ENCODE measurements at places on chromosomes 4 and X. TPM values are rescaled to one million over a fixed set of nuclear protein-coding genes. Genes with fewer than 3 reads are reported as not detected.

DNA sequence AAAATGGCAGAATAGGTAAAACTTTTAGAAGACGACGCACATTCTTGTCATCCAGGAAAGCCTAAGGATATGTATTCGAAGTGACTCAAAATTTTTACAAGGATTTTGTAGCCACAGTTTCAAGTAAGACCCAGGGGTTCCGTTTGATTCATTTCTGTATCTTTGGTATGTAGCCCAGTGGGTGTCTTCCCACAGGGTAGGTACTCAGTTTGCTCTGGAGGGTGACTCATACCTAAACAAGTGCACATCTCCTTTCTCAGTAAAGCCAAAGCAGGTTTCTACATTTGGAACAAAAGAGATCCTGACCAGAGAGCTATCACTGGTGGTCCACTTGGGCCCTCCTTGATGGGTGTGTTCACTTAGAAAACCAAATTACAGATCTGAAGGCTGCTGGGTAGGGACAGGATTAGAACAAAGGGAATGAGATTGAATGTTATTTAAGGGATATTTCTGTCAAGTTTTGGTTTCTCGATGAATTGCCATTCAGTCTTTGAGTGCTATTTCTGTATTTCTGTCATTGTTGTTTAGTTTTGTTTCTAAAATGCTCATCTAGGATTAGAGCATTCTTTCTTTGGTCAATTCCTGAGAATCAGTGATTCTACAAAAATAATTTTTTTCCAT lies 56.1 kb downstream of the PLS3 start:
- no peaks in the 10 kb centered on the region for H3K4me1 ChIP-seq
- H3K27ac ChIP-seq = peak overlapping the region; percentile 74
- no peaks in the 10 kb centered on the region for H3K36me3 ChIP-seq
- no peak overlapping the region for H3K4me3 ChIP-seq
- H3K27me3 ChIP-seq = no peaks in the 10 kb centered on the region

GRCh38 chr4:7526491-7526890 lies 91.8 kb upstream of the PSAPL1 start:
- no peaks in the 10 kb centered on the region for H3K27me3 ChIP-seq
- no peaks in the 10 kb centered on the region for H3K4me1 ChIP-seq
- no peak overlapping the region for H3K27ac ChIP-seq
- H3K36me3 ChIP-seq = no peaks in the 10 kb centered on the region
- no peak for DNase-seq
- no peak overlapping the region for H3K4me3 ChIP-seq

DNA sequence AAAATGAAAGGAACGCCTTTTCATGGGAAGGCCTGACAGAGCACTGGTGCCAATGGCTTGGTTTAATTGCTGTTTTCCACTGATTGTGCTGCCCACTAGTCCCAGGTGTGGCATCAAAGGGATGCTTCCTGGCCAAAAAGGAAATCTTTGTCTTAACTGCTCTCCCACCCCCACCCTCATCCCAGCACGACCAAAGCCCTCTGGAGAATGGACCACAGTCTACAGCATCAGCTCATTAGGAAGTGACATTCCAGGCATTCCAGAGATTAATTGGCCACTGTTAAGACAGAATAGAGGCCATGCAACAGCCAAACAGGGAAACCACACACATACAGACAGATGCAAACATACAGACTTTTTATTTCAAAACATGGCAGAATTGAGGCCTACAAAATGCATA lies 143.2 kb downstream of the LHFPL1 start:
- no peak overlapping the region for H3K27ac ChIP-seq
- H3K4me3 ChIP-seq = no peak overlapping the region
- no peaks in the 10 kb centered on the region for H3K36me3 ChIP-seq
- H3K4me1 ChIP-seq = no peaks in the 10 kb centered on the region
- DNase-seq = no peak

Gene GPRIN3
- 9.4 TPM for total RNA-seq

DNA sequence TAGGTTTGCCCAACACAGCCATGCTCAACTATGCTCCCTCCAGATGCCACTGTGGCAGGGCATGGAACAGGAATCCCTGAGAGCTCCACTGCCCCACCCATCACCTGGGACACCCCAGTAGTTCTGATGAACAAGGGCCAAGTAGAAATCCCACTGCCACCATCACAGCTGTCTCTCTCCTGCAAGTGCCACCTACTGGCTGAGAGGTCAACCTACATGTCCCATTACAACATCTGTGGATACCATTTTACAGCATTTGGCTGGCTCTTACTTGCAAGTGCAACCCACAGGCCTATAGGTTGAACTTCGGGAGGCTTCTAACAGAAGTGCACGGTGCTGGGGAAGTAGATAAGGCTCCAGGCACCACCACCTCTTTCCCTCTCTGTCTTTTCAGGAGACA lies 142.5 kb downstream of the CXXC4 start:
- no peaks in the 10 kb centered on the region for H3K4me1 ChIP-seq
- no peak for DNase-seq
- H3K27ac ChIP-seq = no peak overlapping the region
- no peaks in the 10 kb centered on the region for H3K36me3 ChIP-seq

Gene STBD1
- 8.8 TPM for total RNA-seq

DNA sequence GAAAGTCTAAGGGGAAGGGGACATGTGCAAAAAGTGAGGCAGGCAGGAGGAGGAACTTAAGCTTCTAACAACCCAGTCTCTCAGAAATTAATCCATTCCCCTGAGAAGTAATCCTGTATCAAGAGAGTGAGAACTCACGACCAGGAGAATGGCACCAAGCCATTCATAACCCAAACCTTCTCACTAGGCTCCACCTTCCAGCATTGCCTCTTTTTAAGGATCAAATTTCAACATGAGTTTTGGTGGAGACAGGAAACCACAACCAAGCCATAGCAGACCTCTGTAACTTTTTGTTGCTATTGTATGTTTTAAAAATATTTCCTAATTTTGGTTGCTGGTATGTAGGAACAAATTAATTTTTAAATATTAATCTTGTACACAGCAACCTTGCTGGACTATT lies 32.8 kb downstream of the PASD1 start:
- no peaks in the 10 kb centered on the region for H3K27me3 ChIP-seq
- no peaks in the 10 kb centered on the region for H3K4me1 ChIP-seq
- H3K4me3 ChIP-seq = no peak overlapping the region
- no peak overlapping the region for H3K27ac ChIP-seq
- no peaks in the 10 kb centered on the region for H3K36me3 ChIP-seq
- DNase-seq = no peak

GRCh38 chr4:90025248-90025647 lies 101.9 kb upstream of the CCSER1 start:
- H3K27me3 ChIP-seq = no peaks in the 10 kb centered on the region
- no peak overlapping the region for H3K4me3 ChIP-seq
- DNase-seq = no peak
- no peaks in the 10 kb centered on the region for H3K4me1 ChIP-seq
- H3K36me3 ChIP-seq = no peaks in the 10 kb centered on the region

Measured in left lung (tissue), 14 donors.